AG04450 (cell line): ENCODE measurements at places on chromosomes 5 and 9. TPM values are rescaled to one million over a fixed set of nuclear protein-coding genes. Genes with fewer than 3 reads are reported as not detected.

The POLR3G gene
- polyA plus RNA-seq = 4.7 and 7.3 TPM in 2 replicates

The RGMB gene
- polyA plus RNA-seq = 53.6 and 57.7 TPM in 2 replicates

The CCL19 gene
- polyA plus RNA-seq = not detected in 2 replicates

The OCLN gene
- 1.4 and 2.1 TPM in 2 replicates for polyA plus RNA-seq

The PCDHB16 gene
- 0.45 and 0.66 TPM in 2 replicates for polyA plus RNA-seq

The SIT1 gene
- not detected in 2 replicates for polyA plus RNA-seq

The MAMDC2 gene
- polyA plus RNA-seq = 8.9 and 10.4 TPM in 2 replicates

The LVRN gene
- polyA plus RNA-seq = 0.22 and 0.53 TPM in 2 replicates

The PCDHGA1 gene
- 1.9 and 2.2 TPM in 2 replicates for polyA plus RNA-seq

The PHYHD1 gene
- 9.3 and 11.6 TPM in 2 replicates for polyA plus RNA-seq

The NUTM2G gene
- not detected in 2 replicates for polyA plus RNA-seq

The CTXN3 gene
- polyA plus RNA-seq = not detected in 2 replicates

The FAM153A gene
- not detected in 2 replicates for polyA plus RNA-seq

The ANKRD33B gene
- 4.6 and 4.8 TPM in 2 replicates for polyA plus RNA-seq

The CER1 gene
- polyA plus RNA-seq = not detected in 2 replicates

The CAMK2A gene
- 0.37 and 0.46 TPM in 2 replicates for polyA plus RNA-seq

The IFNB1 gene
- polyA plus RNA-seq = not detected in 2 replicates

The MZB1 gene
- not detected in 2 replicates for polyA plus RNA-seq

The GPX8 gene
- 234 and 317 TPM in 2 replicates for polyA plus RNA-seq

The NIM1K gene
- polyA plus RNA-seq = 0.72 and 0.83 TPM in 2 replicates

The WDR38 gene
- polyA plus RNA-seq = not detected in 2 replicates

The PROB1 gene
- polyA plus RNA-seq = 0.19 and 0.25 TPM in 2 replicates

The BAAT gene
- polyA plus RNA-seq = not detected in 2 replicates

The ARHGEF37 gene
- 0.61 and 0.74 TPM in 2 replicates for polyA plus RNA-seq

The SREK1 gene
- 42.7 and 58.8 TPM in 2 replicates for polyA plus RNA-seq

The SPATA9 gene
- 1.8 and 2.4 TPM in 2 replicates for polyA plus RNA-seq

The PCDHB11 gene
- 0.16 and 0.25 TPM in 2 replicates for polyA plus RNA-seq

The EPB41L4A gene
- polyA plus RNA-seq = not detected in 2 replicates

The C9 gene
- polyA plus RNA-seq = 0.02 TPM in 1 of 2 replicates, not detected in the other

The CTSV gene
- 0.58 and 0.60 TPM in 2 replicates for polyA plus RNA-seq

The PCDHA2 gene
- polyA plus RNA-seq = 0.05 and 0.07 TPM in 2 replicates

The KCTD16 gene
- 0.38 and 0.42 TPM in 2 replicates for polyA plus RNA-seq

The FOXD4L5 gene
- polyA plus RNA-seq = not detected in 2 replicates
